ENCODE measurements at places on chromosomes 7 and 10. TPM values are rescaled to one million over a fixed set of nuclear protein-coding genes. Genes with fewer than 3 reads are reported as not detected.

Gene TMEM106B
- 42.5 TPM for total RNA-seq

Gene INMT
- total RNA-seq = 0.99 TPM

Gene ASB10
- not detected for total RNA-seq

Gene IFIT1B
- not detected for total RNA-seq

Gene PPP2R2D
- total RNA-seq = 39.4 TPM

Gene GRID2IP
- total RNA-seq = 0.12 TPM

Gene BTBD16
- total RNA-seq = not detected

Gene BMPER
- not detected for total RNA-seq

Gene PTN
- total RNA-seq = not detected

Gene ZNF511
- total RNA-seq = 48.9 TPM

Gene NUTM2B
- 1.6 TPM for total RNA-seq

Gene DNMBP
- total RNA-seq = 3.6 TPM

Gene FKBP6
- total RNA-seq = not detected

Gene OR9A2
- not detected for total RNA-seq

Gene KCND2
- not detected for total RNA-seq

Gene CYP26C1
- total RNA-seq = not detected

Gene CYCS
- total RNA-seq = 81.9 TPM

Gene DKK1
- not detected for total RNA-seq

Gene NXPH1
- not detected for total RNA-seq

Gene MYPN
- total RNA-seq = not detected

Gene STK32C
- total RNA-seq = 9.3 TPM

Gene C10orf62
- total RNA-seq = not detected

Gene AKR1D1
- total RNA-seq = not detected

Gene CDNF
- 0.65 TPM for total RNA-seq

Gene AKR1C2
- total RNA-seq = not detected

Gene CASP2
- 119 TPM for total RNA-seq

Gene GLI3
- total RNA-seq = not detected

Gene IRF5
- 3.7 TPM for total RNA-seq

Gene SLC18A3
- total RNA-seq = not detected

Gene LRIT1
- total RNA-seq = not detected

Gene ST8SIA6
- 2.3 TPM for total RNA-seq

Gene NRAP
- not detected for total RNA-seq

Gene ELN
- not detected for total RNA-seq

All from activated naive CD4-positive, alpha-beta T cell treated with anti-CD3 and anti-CD28 coated beads, Interleukin-2, amount 10 ng/mL, durations not matched to agents 5 hours and 36 hours (primary cell).